Tibial nerve (tissue), 4 donors: ENCODE measurements at places on chromosomes 4 and X.

DNA sequence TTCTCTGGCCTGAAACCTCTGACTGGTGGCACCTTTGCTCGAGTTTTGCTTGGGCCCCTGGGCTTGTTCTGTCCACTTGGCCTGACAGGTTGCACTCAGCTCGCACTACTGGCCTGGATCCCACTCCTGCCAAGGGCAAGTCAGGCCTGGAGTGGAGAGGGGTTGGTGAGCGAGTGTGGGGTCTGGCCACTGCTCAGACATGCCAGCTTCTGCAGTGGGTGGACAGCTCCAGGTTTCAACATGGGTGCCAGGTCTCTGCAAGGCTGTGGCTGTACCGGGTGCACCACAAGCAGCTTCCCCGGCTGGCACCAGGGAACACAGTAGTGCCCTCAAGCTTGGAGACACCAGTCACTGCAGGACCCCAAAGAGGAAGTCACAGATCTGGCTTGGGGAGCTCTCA is 91.6 kb upstream of the CXorf51A start:
- no peaks in the 10 kb centered on the region for H3K27me3 ChIP-seq
- no peak overlapping the region for H3K27ac ChIP-seq
- no peaks in the 10 kb centered on the region for H3K4me1 ChIP-seq
- no peak overlapping the region for H3K4me3 ChIP-seq
- no peak for DNase-seq

DNA sequence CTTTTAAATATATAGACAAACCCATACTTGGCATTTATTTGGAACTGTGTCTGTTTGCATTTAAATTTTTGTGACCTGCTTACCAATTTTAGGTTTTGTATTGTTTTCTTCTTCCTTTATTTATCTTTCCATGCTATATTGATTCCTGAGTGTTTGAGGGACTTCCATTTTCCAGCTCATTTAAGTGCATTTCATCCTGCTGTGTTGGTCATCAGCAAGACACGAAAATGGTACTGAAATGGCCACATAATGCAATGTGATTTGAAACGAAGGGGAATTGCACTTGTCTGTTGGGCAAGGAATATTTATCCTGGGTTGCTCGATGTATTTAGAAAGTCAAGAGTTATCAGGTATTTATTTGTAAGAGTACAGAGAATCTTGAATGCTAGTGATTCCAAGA is 524.3 kb upstream of the MAGEB2 start:
- H3K27ac ChIP-seq: no peak overlapping the region
- no peaks in the 10 kb centered on the region for H3K4me1 ChIP-seq
- H3K4me3 ChIP-seq: no peak overlapping the region
- no peaks in the 10 kb centered on the region for H3K27me3 ChIP-seq
- no peak for DNase-seq

DNA sequence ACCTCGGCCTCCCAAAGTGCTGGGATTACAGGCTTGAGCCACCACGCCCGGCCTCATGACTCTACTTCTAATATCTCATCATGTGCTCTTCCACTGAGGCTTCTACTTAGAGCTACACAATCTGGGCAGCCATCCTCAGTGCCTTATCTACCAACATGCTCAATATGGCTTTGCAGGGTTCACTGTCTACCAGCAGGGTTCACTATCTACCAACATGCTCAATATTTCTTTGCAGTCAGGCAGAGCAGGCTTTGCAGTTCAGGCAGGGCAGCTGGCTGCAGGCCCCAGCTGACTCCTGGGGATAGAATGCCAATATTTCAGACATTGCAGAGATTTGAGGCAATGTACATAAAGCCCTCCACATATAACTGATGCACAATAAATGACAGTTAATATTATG is 47.5 kb downstream of the PKD2 start:
- H3K4me1 ChIP-seq: no peaks in the 10 kb centered on the region
- no peaks in the 10 kb centered on the region for H3K27me3 ChIP-seq
- no peak overlapping the region for H3K27ac ChIP-seq
- H3K4me3 ChIP-seq: no peak overlapping the region

DNA sequence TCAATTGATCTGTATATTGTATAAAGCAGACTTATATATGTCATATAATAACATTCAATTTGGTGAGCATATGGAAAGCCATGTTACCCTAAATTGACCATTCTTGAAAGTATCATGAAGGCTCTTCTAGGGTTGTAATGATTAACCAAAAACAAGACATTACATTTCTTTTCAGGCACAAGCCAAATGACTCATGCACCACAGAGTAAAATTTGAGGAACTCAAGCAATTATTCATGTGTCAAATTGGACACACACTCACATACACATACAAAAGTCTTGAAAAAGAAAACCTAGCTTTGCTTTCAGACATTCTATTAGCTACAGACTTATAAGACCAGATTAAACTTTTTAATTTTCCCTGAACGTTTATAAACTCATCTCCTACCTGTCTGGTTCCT is 146.5 kb upstream of the PCDH18 start:
- no peaks in the 10 kb centered on the region for H3K27me3 ChIP-seq
- no peak for DNase-seq
- H3K27ac ChIP-seq: no peak overlapping the region
- no peaks in the 10 kb centered on the region for H3K36me3 ChIP-seq
- H3K4me1 ChIP-seq: no peaks in the 10 kb centered on the region
- no peak overlapping the region for H3K4me3 ChIP-seq

GRCh38 chr4:79298484-79298883 is 27.4 kb downstream of the NAA11 start:
- no peaks in the 10 kb centered on the region for H3K27me3 ChIP-seq
- no peaks in the 10 kb centered on the region for H3K36me3 ChIP-seq
- H3K4me3 ChIP-seq: no peak overlapping the region
- no peak for DNase-seq

DNA sequence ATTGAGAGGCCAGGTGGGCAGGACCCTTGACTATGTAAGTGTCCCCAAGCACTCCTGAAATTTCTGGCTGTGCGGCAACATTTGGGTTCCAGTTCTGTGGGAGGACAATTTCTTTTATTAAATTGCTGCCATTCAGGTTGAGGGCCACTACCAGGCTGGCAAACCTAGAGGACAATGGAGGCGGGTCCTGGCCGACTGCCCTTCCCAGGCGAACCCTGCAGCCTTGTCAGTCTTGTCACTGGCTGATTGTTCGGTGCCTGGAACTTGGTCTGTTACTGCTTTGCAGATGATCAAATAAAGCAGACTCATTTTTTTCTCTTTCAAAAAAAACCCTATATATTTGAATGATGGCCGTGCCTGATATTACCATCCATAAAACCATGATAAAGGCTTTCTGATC is 6.6 kb upstream of the TMEM128 start:
- no peak for DNase-seq
- peaks cover 4% of the 10 kb centered on the region for H3K4me1 ChIP-seq
- H3K27ac ChIP-seq: no peak overlapping the region
- no peak overlapping the region for H3K4me3 ChIP-seq

- no peaks in the 10 kb centered on the region for H3K27me3 ChIP-seq
- no peak overlapping the region for H3K4me3 ChIP-seq
- no peaks in the 10 kb centered on the region for H3K4me1 ChIP-seq
- DNase-seq: no peak
- no peak overlapping the region for H3K27ac ChIP-seq
- H3K36me3 ChIP-seq: no peaks in the 10 kb centered on the region
Measured at GRCh38 chr4:47705326-47705981, 132.4 kb downstream of the CORIN start.

- H3K27me3 ChIP-seq: no peaks in the 10 kb centered on the region
- no peak overlapping the region for H3K27ac ChIP-seq
Measured at GRCh38 chr4:39715788-39716187, 17.9 kb downstream of the UBE2K start.

DNA sequence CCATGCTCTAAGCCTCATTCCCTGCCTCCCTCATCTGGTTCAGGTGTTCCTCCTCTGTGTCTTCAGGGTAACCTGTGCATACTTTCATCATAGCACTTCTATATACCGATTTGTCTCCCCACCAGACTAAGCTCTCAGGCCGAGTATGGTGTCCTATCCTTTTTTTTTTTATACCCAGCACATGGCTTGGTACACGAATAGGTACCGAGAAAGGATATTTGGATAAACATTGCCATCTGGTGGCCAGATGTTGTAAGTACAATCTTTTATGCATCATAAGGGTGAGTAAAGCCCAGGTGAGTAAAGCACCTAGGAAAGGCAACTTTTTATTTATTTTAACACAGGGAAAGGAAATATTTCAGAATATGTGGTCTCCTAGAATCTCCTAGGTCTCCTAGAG is 68.4 kb downstream of the MID2 start:
- no peak overlapping the region for H3K4me3 ChIP-seq
- peaks cover 3% of the 10 kb centered on the region for H3K27me3 ChIP-seq
- H3K4me1 ChIP-seq: no peaks in the 10 kb centered on the region
- no peaks in the 10 kb centered on the region for H3K36me3 ChIP-seq
- DNase-seq: no peak

DNA sequence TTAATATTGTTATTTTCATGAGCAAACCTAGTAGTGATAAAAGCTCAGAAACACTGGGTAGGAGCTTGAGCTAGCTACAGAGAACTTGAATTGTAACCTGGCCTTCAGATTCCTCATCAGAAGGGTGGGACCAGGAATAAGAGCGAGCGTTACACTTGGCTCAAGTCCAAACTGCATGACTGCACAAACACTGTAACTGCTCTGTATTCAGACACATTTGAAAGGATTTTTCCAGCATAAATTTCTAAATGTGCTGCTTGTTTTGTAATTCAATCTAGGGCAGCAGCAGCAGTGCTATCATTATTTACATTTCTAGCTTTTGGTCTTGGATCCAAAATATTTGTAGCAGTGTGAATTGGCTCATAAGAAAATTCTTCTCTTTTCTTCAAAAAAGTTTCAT is 133.0 kb upstream of the TMLHE start:
- no peak overlapping the region for H3K27ac ChIP-seq
- H3K27me3 ChIP-seq: no peaks in the 10 kb centered on the region
- H3K4me3 ChIP-seq: no peak overlapping the region
- no peak for DNase-seq
- no peaks in the 10 kb centered on the region for H3K36me3 ChIP-seq

DNA sequence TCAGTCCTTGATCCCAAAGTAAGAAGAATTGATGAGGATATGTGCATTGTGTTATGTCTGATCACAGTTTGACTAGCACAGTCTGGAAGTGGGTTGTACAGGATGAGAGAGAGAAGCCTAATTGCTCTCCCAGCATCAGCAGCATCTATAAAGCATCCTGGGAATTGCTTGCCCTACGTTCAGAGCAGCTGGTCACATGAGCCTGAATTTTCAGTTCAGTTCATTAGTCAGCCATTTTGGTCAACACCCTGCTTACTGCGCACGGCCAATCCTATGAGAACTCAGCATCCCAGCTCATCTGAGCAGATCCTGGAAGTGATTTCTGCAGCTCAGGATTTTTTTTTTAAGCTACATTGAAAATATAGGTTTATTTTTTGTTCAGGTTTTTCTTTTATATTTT is at the start of gene RUFY3:
RUFY3 (plus strand) TSS at position 218 of the 400 bp plus-strand sequence. CDS start 610 bp downstream, outside the sequence.
- H3K27me3 ChIP-seq: no peaks in the 10 kb centered on the region
- DNase-seq: peak; percentile 61
- H3K4me3 ChIP-seq: peak within 1 kb of the TSS; percentile 19
- H3K36me3 ChIP-seq: no peaks in the 10 kb centered on the region
- peak within 1 kb of the TSS; percentile 13 for H3K27ac ChIP-seq

DNA sequence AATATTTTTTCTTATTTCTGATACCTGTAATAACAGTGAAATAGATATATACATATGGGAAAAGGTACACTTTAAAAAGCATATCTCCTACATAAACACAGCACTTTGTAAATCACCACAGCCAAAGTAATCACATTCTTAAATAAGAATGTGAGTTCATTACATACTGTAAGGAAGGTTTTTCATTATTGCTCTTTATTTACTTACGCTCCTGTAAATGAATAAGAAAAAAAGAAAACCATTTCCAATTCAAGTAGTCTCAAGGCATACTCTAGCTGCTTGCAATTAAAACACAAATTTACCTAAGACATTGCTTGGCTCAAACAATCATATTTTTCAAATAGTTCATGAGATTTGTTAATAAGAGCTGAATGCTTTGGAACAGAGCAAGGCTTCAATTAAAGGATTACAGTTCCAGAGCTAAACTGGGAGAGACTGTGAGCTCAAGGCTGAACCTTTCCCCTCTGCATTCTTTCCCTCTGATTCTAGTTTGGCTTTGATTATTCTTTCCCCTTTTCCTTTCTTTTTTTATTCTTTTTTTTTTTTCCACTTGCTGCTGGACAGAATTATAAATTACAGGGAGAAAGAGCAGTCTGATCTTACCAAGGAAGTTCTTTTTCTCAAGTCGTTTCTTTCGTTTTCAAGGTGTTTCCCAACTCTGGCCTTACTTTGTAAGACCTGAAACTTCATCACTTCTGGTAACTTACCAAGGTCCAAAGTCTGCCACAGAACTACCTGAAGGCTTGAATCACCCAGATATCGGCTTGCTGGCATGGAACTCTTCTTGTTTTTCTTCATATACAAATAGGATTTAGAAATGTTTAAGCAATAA is 278.3 kb downstream of the INPP4B start:
- no peak overlapping the region for H3K4me3 ChIP-seq
- H3K4me1 ChIP-seq: peaks cover 8% of the 10 kb centered on the region
- no peaks in the 10 kb centered on the region for H3K27me3 ChIP-seq
- no peaks in the 10 kb centered on the region for H3K36me3 ChIP-seq
- no peak for DNase-seq
- peak overlapping the region; percentile 69 for H3K27ac ChIP-seq

DNA sequence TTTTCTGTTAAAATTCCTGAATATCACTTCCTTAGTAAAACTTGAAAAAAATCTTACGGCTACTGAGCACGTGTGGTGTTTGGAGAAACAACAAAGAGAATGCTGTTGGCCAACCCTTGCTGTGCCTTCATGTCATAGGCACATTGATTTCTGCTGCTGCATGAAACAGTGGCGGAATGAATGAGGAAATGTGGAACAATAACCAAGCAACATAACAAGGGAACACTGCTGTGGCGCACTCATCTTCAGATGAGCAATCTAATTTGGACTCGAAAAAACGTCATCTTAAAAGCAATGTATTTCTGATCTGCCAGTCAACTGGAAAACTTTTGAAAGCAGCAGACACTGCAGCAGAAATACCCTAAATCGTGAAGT is 51.4 kb downstream of the PROM1 start:
- no peaks in the 10 kb centered on the region for H3K27me3 ChIP-seq
- H3K4me3 ChIP-seq: no peak overlapping the region
- no peak for DNase-seq
- no peak overlapping the region for H3K27ac ChIP-seq

GRCh38 chrX:55107911-55108310 is 19.1 kb downstream of the PAGE2 start:
- no peaks in the 10 kb centered on the region for H3K4me1 ChIP-seq
- H3K4me3 ChIP-seq: no peak overlapping the region
- H3K27ac ChIP-seq: no peak overlapping the region
- no peaks in the 10 kb centered on the region for H3K36me3 ChIP-seq
- no peak for DNase-seq

- peaks cover 23% of the 10 kb centered on the region for H3K4me1 ChIP-seq
- H3K27me3 ChIP-seq: no peaks in the 10 kb centered on the region
- DNase-seq: peak; percentile 84
- no peak overlapping the region for H3K4me3 ChIP-seq
Measured at GRCh38 chr4:26267087-26267486, 53.7 kb upstream of the RBPJ start.

DNA sequence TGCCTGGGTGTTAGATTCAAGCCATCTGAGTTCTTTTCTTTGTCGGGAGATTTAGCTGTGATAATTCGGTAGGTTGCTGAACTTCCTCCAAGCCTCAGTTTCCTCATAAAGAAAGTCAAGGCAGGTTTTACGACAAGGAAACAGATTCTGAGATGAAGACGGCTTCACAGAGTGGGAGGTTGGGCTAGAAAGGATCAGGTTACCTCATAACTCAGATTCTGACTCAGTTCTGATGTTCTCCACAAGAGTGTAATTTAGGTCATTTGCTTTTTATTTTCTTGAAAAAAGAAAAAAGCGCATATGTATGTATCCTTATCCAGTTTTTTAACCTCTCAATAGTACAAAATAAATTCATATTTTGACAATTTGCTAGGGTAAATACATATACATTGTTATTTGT is 47.2 kb upstream of the ELOVL6 start:
- H3K4me1 ChIP-seq: no peaks in the 10 kb centered on the region
- no peaks in the 10 kb centered on the region for H3K36me3 ChIP-seq
- no peak overlapping the region for H3K4me3 ChIP-seq
- no peaks in the 10 kb centered on the region for H3K27me3 ChIP-seq
